ENCODE measurements at places on chromosomes 12 and 14.
A peak's percentile ranks its signal among the peaks of the same experiment; 100 is the strongest.

DNA sequence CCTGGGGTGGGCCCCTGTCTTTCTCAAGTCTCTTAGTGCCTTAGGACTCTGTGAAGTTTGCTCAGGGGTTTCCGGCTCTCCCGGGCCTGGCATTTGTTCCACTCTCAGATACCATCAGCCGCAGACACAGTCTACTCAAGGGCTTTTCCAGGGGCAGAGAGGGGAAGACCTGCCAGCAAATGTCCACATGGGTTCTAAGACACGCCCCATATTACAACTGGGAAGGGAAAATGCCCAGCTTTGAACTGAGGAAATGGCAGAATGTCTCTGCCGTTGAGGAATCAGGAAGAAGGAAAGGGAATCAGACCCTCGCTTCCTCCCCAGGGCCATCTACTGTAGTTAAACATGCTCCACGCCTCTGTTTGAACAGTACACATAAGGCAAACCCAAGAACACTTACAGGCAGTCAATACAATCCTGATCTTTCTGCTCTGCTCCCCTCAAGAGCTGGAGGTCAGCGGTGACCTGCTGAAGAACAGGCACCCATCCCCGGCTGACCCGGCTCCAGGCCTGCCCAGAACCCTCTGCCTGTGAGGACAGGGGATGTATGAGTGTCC, 7.9 kb downstream of the CCDC85C start:
- DNase-seq = no peak

DNA sequence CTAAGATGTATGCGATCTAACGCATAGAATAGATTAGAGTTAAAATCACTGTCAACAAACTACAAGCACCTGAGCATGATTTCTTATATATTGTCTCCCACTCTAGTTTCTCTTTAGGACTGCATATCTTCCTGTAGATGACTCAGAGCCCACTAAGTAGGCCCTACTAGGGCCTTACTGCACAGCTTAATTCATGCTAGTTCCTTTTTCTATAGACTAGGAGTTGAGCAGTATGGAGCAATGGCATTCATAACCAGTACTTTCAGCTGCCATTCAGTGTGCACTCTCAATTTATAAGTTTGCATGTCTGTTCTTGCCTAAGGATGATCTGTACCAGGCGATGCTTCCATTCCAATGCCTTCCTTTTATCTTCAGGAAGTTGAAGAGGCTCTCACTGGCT, 103.5 kb downstream of the METTL25 start:
- no peak for DNase-seq

GRCh38 chr14:100039903-100040302, 25.3 kb upstream of the EVL start:
- no peak for DNase-seq

GRCh38 chr12:93164103-93164880, 213.4 kb upstream of the NUDT4 start:
- no peak for DNase-seq

GRCh38 chr12:112341046-112341825, 41.0 kb downstream of the HECTD4 start:
- peak; percentile 5 for DNase-seq

- DNase-seq = no peak
Measured at GRCh38 chr12:80857311-80857710, 80.4 kb downstream of the LIN7A start.

- DNase-seq = no peak
Measured at GRCh38 chr14:101758913-101759593, 2.5 kb upstream of the PPP2R5C start.

DNA sequence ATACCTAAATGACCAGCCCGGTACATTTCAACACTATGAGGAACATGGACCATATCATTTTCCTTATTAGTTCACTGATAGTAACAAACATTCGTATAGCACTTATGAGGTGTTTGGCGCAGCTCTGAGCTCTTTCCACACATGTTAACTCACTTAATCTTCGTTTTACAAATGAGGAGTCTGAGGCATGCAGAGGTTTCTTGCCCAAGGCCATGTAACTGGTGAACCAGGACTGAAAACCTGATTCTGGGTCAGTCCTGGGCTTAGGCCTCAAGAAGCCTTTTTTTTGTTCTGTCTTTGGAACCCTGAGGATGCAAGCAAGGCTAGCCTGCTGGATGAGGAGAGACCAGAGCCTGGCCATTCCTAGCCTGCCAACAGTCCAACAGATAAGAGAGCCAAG, 55.0 kb downstream of the C14orf132 start:
- no peak for DNase-seq

DNA sequence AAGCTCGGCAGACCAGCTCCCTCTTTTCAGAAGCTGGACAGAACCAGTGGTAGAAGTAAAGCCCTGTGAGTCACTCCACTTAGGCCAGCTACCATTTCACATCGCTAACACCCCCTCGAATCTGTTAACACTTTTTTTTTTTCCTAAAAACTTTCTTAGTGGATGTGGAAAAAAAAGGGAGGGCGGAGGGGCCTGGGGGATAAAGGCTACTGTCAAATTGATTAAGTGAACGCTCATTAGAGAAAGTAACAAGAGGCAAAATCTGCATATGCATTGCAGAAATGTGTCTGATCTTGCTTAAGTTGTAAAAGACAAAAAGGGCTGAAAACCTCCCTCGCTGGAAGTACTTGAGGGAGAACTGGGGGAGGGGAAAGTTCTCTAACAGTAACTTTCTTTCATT, 86.6 kb upstream of the OTX2 start:
- DNase-seq = no peak

GRCh38 chr14:99850709-99851108, 57.5 kb downstream of the EML1 start:
- no peak for DNase-seq

GRCh38 chr12:53053218-53054111, 3.6 kb downstream of the TNS2 start:
- no peak for DNase-seq

DNA sequence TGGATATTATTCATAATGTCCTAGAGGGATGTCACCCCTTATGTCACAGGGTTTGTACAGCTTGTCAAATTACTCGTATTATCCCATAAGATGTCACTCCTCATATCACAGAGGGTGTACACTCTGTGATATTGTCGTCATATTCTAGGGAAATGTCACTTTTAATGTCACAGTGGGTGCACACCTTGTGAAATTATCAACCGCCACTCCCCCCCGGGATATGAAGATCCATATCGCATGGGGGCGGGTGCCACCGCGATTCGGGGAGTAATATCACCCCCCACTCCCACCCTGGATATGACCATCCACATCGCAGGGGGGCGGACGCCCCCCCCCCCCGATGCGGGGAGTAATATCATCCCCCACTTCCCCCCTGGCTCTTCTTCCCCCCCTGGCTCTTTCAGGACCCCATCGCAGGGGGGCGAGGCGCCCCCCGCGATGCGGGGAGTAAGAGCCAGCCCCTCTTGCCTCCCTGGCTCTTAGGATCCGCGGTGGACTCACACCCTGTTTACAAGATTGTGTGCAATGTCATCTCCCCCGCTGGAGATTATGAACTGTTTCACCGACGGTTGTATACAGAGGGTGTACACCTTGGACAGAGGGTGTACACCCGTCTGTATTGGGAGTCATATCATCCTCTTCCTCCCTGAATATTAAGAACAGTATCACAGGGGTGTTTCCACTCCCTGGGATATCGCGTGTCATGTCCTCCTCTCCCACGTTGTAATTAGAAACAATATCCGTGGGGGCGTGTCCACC, 92.8 kb downstream of the FRMD6 start:
- no peak for DNase-seq

DNA sequence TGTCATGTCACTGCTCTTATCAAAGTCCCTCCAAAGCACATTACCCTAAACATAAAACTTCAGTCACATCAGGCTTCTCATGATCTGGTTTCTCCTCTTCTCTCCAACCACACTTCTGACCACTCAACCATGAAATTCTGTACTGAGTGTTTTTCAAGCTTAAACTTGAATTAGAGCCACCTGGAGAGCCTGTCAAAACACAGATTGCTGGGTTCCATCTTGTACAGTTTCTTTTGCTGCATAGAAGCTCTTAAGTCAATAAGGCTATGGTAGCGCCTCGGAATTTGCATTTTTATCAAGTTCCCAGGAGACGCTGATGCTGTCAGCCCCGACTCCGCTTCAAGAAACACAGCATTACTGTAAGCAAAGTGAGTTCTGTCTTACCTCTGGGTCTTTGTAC, 16.4 kb upstream of the SRRM4 start:
- DNase-seq = no peak

DNA sequence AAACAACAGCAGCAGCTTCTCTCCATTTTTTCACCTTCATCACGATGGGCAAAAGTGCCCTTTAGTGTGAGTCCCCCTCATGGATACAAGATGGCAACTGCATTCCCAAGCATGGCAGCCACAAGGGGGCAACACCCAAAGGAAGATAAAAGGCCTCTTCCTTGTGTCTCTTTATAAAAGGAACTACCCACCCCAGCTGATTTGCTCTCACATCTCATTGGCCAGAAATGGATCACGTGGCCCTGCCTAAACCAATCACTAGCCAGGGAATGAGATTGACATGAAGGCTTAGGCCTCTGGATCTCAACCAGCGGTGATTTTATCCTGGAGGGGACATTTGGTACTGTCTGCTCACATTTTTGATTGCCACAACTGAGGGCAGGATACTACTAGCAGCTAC, 21.9 kb upstream of the IFT81 start:
- DNase-seq = peak; percentile 90

DNA sequence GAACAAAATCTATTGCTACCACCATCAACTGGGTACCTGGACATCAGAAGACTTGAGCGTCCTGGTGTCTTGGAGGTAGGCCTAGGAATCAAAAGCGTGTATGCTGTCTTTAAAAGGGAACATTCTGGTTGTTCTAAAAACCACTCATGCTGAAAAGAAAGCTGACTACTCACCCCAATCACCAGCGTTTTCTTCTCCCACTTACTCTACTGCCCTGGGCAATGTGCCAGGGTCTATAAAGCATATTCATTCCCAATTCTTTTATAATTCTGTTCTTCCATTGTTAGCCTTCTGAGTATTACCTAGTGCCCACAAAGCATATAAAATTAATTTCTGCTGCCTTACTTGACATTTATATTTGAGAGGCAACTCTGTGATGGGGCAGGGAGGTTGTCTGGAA, 133.4 kb downstream of the KCNA5 start:
- DNase-seq = peak; percentile 10

DNA sequence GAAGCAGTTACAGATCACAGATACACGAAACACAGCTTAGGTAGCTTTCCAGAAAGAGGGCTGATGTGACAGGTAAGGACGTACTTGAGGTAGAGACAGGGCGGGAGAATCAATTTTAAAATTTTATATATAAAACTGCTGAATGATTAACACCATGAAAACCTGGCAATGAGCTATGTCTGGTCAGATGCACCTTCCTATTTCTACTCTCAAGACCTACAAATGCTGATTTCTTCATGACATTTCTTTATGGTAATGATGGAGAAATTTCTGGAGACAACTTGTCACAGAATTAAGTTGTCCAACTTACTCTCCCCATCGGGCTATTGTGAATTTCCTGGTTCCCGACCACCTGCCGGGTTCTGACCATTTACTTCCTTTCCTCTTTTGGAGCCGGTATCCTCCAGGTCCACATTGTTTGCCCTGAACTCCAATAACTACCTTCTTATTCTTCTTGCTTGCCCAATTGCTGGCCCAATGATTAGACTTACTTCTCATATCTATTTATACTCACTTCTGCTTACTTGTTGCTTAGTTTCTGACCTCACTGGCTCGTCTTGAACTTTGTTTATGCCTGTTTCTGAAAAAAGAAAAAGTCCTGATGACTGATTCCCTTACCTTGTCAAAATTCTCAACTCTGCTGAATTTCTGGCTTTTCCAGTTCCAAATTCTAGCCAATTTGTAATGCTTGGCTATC, 12.8 kb upstream of the ATP2B1 start:
- no peak for DNase-seq

DNA sequence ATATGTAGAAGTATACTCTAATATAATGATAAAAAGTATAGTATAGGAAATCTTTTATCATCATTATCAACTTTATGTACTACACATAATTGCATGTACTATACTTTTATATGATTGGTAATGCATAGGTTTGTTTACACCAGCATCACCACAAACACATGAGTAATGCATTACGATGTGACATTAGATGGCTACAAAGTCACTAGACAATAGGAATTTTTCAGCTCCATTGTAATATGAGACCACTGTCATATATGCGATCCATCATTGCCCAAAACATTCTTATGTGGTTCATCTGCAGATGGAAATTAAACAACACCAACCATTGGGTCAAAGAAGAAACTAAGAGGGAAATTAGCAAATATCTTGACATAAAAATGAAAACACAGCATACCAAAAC, 4.4 kb downstream of the ADAM20 start:
- DNase-seq = no peak

GRCh38 chr12:77813558-77813957, 17.1 kb upstream of the NAV3 start:
- DNase-seq = no peak

GRCh38 chr14:101233808-101234207, 327.5 kb upstream of the DIO3 start:
- no peak for DNase-seq

GRCh38 chr12:54127538-54128259, 61.1 kb downstream of the SMUG1 start:
- no peak for DNase-seq

GRCh38 chr12:10247436-10248058, 34.9 kb downstream of the GABARAPL1 start:
- DNase-seq = no peak

GRCh38 chr12:52984136-52984535, 22.1 kb upstream of the EIF4B start:
- DNase-seq = no peak

GRCh38 chr12:64578566-64578965, 31.7 kb upstream of the RASSF3 start:
- DNase-seq = no peak

GRCh38 chr14:52348776-52349175, 34.7 kb downstream of the PTGER2 start:
- DNase-seq = no peak

- no peak for DNase-seq
Measured at GRCh38 chr14:95649230-95649629, 37.0 kb upstream of the TCL1B start.

- DNase-seq = peak; percentile 9
Measured at GRCh38 chr12:54439096-54439495, 20.0 kb upstream of the ITGA5 start.

GRCh38 chr12:26851031-26851809, 18.2 kb upstream of the ITPR2 start:
- DNase-seq = no peak

GRCh38 chr14:54654605-54655004, 87.7 kb downstream of the SAMD4A start:
- DNase-seq = no peak

Measured in NCI-H446 (cell line).